ENCODE measurements at places on chromosomes 16 and 17.

- DNase-seq = no peak
These were observed 52.1 kb upstream of the TMEM132E start for GRCh38 chr17:34527136-34527907.

DNA sequence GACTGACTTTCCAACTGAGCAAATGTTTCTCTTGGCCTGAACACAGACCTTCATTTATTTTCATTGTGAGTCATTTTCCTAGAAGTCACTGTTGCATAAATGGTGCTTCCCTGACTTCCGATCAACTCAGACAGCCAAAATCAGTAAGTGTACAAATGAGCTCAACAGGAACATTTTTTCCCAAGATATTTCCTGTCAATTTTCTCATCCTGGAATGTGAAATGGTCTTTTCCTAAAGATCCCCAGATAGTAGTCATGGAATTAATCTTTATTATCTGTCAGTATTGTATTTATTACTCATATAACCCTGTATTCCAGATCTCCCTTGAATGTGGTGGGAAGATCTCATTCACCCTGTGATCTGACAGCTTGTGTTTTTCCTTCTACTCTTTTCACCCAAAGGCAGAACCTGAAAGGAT is 360.3 kb upstream of the KIF2B start:
- no peak for DNase-seq

DNA sequence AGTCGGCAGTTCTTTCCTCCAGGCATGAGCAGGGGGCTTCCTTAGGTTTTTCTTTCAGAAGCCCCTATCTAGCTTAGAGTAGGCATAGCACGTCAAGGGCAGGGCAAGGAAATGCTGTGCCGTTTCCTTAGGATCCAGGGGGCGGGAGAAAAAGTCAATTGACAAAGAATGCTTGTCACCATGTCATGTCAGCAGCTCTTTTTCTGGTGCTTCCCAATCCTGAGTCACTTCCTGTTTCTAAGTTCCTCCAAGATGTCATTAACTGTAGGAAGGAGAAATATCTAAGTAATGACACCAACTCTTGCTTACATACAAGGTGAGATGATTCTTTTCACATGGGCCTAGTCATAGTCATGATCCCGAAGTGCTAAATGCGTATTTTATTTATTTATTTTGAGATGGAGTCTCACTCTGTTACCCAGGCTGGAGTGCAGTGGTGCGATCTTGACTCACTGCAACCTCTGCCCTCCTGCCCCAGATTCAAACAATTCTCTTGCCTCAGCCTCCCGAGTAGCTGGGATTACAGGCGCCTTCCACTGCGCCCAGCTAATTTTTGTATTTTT is 35.2 kb downstream of the GJC1 start:
- DNase-seq = no peak

DNA sequence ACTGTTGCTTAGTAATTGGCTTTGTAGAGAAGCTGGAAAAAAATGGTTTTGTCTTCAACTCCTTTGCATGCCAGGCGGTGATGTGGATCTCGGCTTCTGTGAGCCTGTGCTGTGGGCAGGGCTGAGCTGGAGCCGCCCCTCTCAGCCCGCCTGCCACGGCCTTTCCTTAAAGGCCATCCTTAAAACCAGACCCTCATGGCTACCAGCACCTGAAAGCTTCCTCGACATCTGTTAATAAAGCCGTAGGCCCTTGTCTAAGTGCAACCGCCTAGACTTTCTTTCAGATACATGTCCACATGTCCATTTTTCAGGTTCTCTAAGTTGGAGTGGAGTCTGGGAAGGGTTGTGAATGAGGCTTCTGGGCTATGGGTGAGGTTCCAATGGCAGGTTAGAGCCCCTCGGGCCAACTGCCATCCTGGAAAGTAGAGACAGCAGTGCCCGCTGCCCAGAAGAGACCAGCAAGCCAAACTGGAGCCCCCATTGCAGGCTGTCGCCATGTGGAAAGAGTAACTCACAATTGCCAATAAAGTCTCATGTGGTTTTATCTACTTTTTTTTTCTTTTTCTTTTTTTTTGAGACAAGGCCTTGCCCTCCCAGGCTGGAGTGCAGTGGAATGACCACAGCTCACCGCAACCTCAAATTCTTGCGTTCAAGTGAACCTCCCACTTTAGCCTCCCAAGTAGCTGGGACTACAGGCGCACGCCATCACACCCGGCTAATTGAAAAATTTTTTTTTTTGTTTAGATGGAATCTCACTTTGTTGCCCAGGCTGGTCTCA is 6.2 kb upstream of the TMEM235 start:
- DNase-seq = no peak

DNA sequence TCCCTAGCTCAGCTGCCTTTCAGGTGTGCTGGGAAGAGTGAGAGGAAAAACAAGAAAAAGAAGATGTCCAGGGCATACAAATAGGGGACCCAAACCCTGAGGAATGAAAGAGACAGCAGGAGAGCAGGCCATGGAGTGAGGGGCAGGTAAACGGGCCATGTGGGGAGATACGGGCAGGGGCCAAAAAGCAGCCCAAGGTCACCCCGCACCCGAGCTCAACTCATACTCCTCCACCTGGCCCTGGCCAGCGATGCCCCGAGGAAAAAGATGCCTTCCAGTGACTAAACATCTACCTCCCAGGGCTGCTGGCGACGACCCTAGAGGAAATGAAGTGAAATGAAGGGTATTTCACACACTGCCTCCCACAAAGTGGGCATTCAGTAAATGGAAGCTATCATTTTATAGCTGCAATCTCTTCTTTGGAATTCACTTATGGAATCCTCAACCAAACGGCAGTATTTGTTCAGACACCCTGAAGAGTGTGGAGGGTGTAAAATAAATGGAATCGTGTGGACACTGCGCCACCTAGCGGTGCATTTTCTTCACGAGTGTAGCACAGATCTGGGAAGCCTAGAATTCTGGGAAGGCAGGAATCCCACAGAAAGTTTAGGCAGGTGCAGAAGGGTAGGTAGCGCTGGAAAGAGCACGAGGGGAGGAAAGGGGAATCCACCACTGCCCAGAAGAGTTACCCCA is 14.9 kb downstream of the ELAC2 start:
- peak; percentile 42 for DNase-seq

DNA sequence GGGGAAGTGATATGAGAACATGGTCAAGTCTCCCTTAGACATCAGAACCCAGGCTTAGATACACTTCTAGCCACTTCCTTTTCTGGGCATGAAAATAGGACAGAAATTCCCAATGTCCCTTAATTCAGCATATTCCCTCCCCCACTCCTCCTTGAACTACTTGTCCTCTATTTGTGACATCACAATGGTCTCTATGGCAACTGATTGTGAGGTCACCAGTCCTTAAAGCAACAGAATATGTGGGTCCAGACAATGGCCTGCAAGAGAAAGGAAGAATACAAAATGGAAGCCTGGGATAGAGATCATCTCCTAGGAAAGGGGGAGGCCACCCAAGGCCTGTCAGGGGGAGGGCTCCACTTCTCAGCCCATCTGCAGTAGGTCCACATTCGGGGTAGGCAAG is 6.7 kb upstream of the SEZ6 start:
- DNase-seq = no peak

GRCh38 chr16:47499700-47500264 is 38.7 kb downstream of the PHKB start:
- DNase-seq = no peak

- no peak for DNase-seq
These were observed 16.0 kb upstream of the KRT222 start for GRCh38 chr17:40680998-40681397.

GRCh38 chr17:80797741-80798594 is 193.7 kb upstream of the CHMP6 start:
- no peak for DNase-seq

GRCh38 chr17:76382803-76383545 is 1.4 kb upstream of the SPHK1 start:
- DNase-seq = no peak

GRCh38 chr16:87734644-87735043 is 31.1 kb downstream of the KLHDC4 start:
- no peak for DNase-seq

GRCh38 chr17:49972486-49973270 is 3.7 kb downstream of the DLX4 start:
- DNase-seq = no peak
